ENCODE measurements at places on chromosomes 1 and 21. TPM values are rescaled to one million over a fixed set of nuclear protein-coding genes. Genes with fewer than 3 reads are reported as not detected.

DNA sequence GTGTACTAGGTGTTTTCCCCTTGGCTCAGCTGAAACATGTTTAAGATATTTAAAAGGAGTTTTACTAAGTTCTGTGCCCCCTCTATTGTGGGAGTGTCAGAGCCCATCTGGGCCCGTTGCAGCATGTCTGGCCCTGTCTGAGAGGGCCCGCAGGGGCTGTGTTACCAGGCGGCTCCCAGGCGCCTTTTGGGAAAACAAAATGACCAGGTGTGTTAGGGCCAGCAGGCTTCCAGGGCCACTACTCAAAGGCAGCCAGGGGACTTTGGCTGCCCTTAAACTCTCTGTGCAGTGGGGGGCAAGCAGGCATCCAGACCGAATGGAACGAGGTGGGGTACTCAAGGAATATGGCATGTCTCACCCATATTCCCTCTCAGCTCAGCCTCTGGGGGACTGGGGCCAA is 111.7 kb downstream of the KCNN3 start:
- H3K4me1 ChIP-seq, result no peaks in the 10 kb centered on the region
- DNase-seq, result no peak
- H3K4me3 ChIP-seq, result no peak overlapping the region
- no peaks in the 10 kb centered on the region for H3K27me3 ChIP-seq
- 0 out of 2 replicates have a peak, but pooled peaks cover 3% of the 10 kb centered on the region for H3K36me3 ChIP-seq

RBM11 gene
- 0.16 TPM for polyA plus RNA-seq

DNA sequence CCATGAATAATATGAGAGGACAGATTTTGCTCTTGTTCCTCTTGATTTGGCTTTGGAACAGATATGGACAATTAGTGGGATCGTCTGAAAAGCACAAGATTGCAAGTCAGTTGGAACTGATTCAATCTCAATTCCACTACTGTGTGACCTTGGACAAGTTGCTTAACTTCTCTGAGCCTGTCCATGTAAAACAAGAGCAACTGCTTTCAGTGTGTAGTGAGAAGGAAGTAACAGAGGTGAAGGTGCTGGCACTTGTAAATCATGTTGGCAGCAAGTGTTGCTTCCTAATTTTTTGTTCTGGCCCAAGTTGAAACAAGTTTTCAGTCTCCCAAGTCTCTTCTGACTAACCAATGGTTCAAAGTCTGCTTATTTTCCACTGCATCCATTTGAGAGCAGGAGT is 15.3 kb downstream of the INKA2 start:
- no peak overlapping the region for H3K4me3 ChIP-seq
- no peak for DNase-seq
- no peaks in the 10 kb centered on the region for H3K27me3 ChIP-seq
- H3K27ac ChIP-seq, result no peak overlapping the region
- H3K4me1 ChIP-seq, result no peaks in the 10 kb centered on the region

DNA sequence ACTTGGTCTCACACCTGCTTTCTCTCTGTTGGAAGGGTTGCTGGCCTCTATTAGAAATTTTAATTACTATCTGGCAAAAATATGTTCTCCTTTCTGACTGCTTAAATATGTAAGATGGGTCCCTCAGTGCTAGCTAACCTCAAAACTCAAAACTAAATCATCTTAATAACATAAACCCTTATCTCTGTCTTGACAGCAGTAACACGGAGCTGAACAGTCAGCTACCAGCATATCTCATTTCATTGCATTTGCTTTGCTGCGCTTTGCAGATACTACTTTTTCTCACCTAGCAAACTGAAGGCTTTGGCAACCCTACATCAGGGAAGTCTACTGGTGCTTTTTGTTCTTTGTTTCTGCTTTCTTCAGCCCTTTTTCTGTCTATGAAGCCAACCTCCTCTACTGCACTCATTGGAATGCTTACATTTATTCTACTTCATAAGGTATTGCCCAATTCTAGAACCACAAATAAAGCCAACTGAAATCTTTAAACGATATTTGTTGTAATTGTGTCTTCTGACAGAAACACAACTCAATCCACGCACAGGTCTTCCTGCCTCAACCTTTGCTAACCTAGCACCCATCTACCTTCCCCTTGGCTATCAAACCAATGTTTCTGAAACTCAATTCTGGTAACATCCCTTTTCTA is 95.6 kb downstream of the RERE start:
- H3K27ac ChIP-seq, result no peak overlapping the region
- no peak overlapping the region for H3K4me3 ChIP-seq
- H3K27me3 ChIP-seq, result no peaks in the 10 kb centered on the region
- no peaks in the 10 kb centered on the region for H3K36me3 ChIP-seq
- DNase-seq, result no peak

GRCh38 chr1:212190169-212190568 is 95.0 kb upstream of the PPP2R5A start:
- no peak overlapping the region for H3K4me3 ChIP-seq
- no peak for DNase-seq
- no peak overlapping the region for H3K27ac ChIP-seq
- H3K36me3 ChIP-seq, result no peaks in the 10 kb centered on the region
- H3K27me3 ChIP-seq, result no peaks in the 10 kb centered on the region

TTC39A gene
- 1.1 TPM for polyA plus RNA-seq

DNA sequence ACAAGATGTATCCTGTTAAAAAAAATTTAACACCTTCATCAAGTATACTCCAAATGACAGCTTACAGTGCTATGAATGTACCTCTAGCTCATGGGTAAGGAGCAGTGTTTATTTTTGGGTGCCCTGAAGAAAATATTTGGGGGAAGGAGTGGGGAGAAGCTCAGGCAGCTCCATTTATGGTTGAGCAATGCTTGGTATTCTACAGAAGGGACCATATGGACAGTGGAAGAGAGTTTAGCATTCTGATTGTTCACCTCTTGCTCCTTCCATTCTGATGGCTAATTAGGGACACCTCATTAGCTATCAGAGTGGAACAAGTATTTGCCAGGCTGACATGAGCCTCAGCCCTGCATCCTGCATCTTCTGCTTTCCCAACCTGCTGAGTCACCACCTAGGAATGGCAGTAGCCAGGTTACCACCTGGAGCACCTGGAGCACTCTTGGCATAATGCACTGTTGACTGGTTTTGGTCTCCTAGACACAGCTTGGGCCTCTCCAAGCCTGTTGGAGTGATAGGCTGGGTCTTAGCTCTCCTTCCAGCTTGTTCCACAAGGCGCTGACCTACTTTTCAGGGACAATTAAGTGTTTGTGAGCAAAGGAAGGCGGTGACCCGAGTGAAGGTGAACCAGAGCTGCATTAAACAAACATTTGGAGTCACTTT is 62.0 kb upstream of the MACF1 start:
- no peaks in the 10 kb centered on the region for H3K4me1 ChIP-seq
- no peak overlapping the region for H3K27ac ChIP-seq
- no peaks in the 10 kb centered on the region for H3K36me3 ChIP-seq
- no peaks in the 10 kb centered on the region for H3K27me3 ChIP-seq
- no peak for DNase-seq

DNA sequence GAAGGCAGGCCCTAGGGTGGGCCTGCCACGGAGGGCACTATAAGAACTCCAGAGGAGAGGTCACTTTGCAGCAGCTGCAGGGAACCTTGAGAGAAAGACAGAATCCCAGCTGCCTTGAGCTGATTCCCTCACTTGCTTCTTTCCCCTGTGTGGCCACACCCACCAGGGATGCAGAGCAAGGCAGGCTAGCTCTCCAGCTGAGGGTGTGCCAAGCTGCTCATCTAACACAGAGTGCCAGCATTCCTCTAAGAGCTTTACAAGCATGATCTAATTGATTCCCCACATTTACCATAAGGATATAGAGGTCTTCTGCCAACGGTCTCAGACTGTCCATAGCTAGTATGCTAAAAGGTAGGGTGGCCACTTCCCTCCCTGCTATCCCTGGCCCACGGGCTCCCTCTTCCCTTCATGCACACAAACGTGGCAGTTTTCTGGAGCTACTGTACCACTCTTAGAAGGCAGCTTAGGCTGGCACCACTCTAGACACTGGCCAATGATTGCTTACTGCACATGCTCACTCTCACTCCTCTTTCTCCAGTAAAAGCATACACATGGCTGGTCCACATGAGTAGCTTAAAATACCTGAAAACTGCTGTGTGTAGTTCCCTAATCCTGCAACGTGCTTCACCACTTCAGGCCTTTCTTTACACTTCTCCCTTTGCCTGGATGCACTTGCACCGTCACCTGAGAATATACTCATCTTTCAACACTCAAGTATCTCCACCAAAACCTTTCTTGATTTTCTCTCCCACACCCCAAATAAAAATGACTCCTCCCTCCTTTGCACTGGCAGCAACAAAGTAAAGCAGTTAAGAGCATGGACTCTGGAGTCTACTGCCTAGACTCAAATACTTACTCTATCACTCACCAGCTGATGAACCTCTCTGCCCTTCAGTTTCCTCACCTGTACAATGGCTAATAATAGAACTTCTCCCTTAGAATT is 57.7 kb downstream of the DMAP1 start:
- no peak overlapping the region for H3K27ac ChIP-seq
- no peaks in the 10 kb centered on the region for H3K4me1 ChIP-seq
- no peaks in the 10 kb centered on the region for H3K36me3 ChIP-seq
- H3K27me3 ChIP-seq, result no peaks in the 10 kb centered on the region

DNA sequence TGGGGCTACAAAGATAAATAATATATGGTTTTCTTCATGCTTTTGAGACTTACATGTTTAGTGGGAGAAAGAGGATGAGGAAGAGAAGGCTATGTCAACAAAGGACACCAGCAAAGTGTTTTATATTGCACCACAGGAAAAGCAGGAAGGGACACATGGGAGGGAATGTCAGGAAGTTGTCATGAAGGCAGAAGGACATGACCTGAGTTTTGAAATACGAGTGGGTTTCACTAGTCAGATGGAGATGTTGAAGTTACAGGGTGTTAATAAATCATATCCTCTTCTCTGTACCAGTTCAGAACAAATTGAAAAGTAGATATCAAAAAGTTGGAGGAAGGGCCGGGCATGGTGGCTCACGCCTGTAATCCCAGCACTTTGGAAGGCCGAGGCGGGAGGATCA is 18.2 kb upstream of the AGO1 start:
- H3K4me3 ChIP-seq, result no peak overlapping the region
- H3K27ac ChIP-seq, result no peak overlapping the region
- H3K27me3 ChIP-seq, result no peaks in the 10 kb centered on the region
- no peaks in the 10 kb centered on the region for H3K36me3 ChIP-seq

ATP1A4 gene
- 0.47 TPM for polyA plus RNA-seq

DNA sequence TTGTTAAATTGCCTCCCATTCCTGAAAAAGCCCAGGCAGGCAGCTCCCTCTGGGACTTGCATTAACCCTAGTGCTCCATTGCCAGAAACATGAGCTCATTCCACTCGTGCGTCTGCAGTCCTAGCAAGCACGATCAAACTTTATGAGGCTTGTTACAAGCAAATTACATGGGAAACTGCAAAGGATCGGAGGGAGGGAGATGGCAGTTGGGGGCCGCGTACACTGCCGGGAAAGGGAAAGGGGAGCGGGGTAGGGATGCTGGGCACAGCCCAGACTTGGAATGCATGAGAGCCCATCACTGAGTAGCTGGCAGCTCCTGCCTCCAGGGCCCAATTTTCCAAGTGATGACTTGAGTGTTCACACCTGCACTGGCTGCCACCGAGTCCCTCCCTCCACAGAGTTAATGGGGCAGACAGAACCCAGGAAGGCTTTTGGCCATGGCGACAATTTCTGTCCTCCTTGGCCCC is 169.9 kb downstream of the BRINP2 start:
- H3K4me1 ChIP-seq, result no peaks in the 10 kb centered on the region
- H3K27me3 ChIP-seq, result no peaks in the 10 kb centered on the region

DNA sequence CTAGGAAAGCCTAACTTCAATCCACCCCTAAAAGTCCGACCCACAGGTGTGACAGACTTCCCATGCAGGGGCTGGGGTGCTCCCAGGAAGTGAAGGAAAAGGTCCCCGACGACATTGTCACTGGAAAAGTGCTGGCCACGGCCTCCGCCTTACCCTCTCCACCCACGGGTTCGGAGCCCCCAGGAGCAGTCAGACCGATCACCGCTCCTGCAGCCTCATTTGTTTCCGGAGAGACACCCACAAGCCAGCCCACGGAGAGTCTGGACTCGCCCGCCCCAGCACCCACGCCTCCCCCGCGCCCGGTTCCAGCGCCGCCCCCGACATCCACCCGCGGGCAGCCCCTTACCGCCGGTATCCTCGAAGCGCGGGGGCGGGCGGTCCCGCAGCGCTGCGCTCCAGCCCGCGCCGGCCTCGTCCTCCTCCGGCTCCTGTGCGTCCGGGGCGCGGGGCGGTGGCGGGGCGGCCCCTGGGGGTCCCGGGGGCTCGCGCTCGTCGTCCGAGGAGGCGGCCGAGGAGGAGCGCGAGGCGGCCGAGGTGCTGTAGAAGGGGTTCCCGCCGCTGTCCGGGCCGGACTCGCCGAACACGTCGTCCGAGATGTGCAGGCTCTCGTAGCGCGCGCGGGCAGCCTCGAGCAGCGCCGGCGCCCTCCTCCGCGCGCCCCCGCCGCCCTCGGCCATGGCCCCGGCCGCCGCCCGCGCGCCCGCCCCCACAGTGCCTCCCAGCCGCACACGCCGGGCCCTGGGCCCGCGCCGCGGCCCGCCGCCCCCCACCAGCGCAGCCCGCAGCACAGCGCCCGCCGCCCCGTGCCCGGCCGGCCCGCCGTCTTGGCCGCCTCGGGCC is 660 bp downstream of the PGBD5 start:
- H3K27me3 ChIP-seq, result peaks cover 15% of the 10 kb centered on the region
- no peak for DNase-seq
- H3K4me1 ChIP-seq, result no peaks in the 10 kb centered on the region
- no peak overlapping the region for H3K27ac ChIP-seq
- H3K4me3 ChIP-seq, result no peak overlapping the region

Data from GM12878 (cell line).